ENCODE measurements at places on chromosomes 1 and 21. TPM values are rescaled to one million over a fixed set of nuclear protein-coding genes. Genes with fewer than 3 reads are reported as not detected.

The ELF3 gene
- 0.17 TPM for total RNA-seq

The FAM177B gene
- total RNA-seq: not detected

The TSPAN2 gene
- not detected for total RNA-seq

The TSPAN1 gene
- total RNA-seq: 0.89 TPM

The FMN2 gene
- total RNA-seq: 0.17 TPM

The FAM167B gene
- total RNA-seq: 0.30 TPM

The UTS2 gene
- 0.17 TPM for total RNA-seq

The CGN gene
- total RNA-seq: 0.15 TPM

The RPTN gene
- total RNA-seq: not detected

The KRTAP22-2 gene
- total RNA-seq: not detected

The ZSWIM5 gene
- total RNA-seq: 0.17 TPM

The TBX19 gene
- 0.34 TPM for total RNA-seq

The PLA2G2D gene
- total RNA-seq: not detected

The IL12RB2 gene
- not detected for total RNA-seq

The OR6N1 gene
- not detected for total RNA-seq

The CNIH4 gene
- 58.3 TPM for total RNA-seq

The DNALI1 gene
- total RNA-seq: 7.9 TPM

The KIAA0040 gene
- under 0.01 TPM for total RNA-seq

The RIPPLY3 gene
- not detected for total RNA-seq

The ADAMTS5 gene
- 0.45 TPM for total RNA-seq

The ERICH3 gene
- total RNA-seq: not detected

The EXTL1 gene
- total RNA-seq: 0.30 TPM

The FAM229A gene
- total RNA-seq: 1.0 TPM

The RPS27 gene
- 2,070 TPM for total RNA-seq

The SLC6A9 gene
- 5.2 TPM for total RNA-seq

The KRTAP11-1 gene
- not detected for total RNA-seq

The HMGCS2 gene
- total RNA-seq: not detected

The FMO5 gene
- 0.59 TPM for total RNA-seq

The DRAM2 gene
- 29.0 TPM for total RNA-seq

The STYXL2 gene
- total RNA-seq: not detected

The PEX14 gene
- total RNA-seq: 19.3 TPM

The SELE gene
- not detected for total RNA-seq

The IL19 gene
- total RNA-seq: not detected

The TYW3 gene
- 7.7 TPM for total RNA-seq

The BTBD19 gene
- 1.8 TPM for total RNA-seq

The APOBEC4 gene
- total RNA-seq: not detected

The GCSAML gene
- total RNA-seq: not detected

The OVAAL gene
- total RNA-seq: not detected

The NOS1AP gene
- total RNA-seq: 0.30 TPM

The RIMKLA gene
- total RNA-seq: under 0.01 TPM

The KLHDC7A gene
- not detected for total RNA-seq

The TRIM33 gene
- 11.1 TPM for total RNA-seq

The STRIP1 gene
- 19.5 TPM for total RNA-seq

The POGZ gene
- total RNA-seq: 12.8 TPM

The SLC37A1 gene
- 0.74 TPM for total RNA-seq

The CENPS gene
- total RNA-seq: 18.7 TPM

The SPATA17 gene
- total RNA-seq: 0.84 TPM

The TMEM81 gene
- total RNA-seq: 1.0 TPM

The DCLRE1B gene
- 8.6 TPM for total RNA-seq

The GJA5 gene
- not detected for total RNA-seq

The CFAP126 gene
- total RNA-seq: not detected

The NIBAN1 gene
- total RNA-seq: 23.6 TPM

The C1orf105 gene
- not detected for total RNA-seq

The OTUD3 gene
- 1.6 TPM for total RNA-seq

The TTLL10 gene
- not detected for total RNA-seq

All from bronchus fibroblast of lung (primary cell).